ENCODE measurements at places on chromosomes 2 and 18.

- DNase-seq: no peak
These were observed 12.7 kb downstream of the KCNF1 start for GRCh38 chr2:10924441-10924840.

DNA sequence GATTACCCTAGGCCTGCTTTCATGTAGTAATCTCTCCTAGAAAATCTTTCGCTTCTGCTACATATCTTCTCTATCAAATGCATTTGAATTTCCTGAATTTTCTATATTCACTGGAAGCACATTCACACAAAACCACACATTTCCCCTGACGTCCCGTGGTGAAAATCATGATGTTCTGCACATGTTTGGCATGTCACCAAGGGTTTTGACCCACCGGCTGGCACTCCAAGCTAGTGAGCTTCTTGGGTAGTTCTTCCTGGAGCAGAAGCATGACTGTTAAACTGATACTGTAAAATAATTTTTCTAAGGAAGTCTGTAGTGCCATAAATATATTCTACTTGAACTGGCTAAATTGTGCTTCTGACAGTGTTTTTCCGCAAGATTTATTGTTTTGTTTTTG is 510.1 kb upstream of the SLC8A1 start:
- no peak for DNase-seq

GRCh38 chr18:60982928-60983327 is 350.3 kb upstream of the CDH20 start:
- no peak for DNase-seq

DNA sequence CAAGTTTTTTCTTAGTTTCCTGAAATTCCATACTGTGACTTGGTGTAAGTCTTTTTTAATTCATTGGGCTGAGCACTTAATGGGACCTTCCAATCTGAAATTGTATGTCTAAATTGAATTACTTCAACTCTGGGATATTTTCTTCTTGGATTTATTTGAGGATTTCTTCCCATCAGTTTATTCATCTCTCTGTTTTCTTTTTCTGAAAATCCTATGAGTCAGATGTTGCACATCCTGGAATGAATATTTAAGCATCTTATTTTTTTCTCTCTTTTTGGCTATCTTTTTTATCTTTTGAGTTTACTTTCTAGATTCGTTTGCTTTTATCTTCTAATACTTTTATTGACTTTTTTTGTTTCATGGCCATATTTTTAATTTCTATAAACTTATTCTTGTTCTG is 55.4 kb upstream of the ACYP2 start:
- DNase-seq: no peak

DNA sequence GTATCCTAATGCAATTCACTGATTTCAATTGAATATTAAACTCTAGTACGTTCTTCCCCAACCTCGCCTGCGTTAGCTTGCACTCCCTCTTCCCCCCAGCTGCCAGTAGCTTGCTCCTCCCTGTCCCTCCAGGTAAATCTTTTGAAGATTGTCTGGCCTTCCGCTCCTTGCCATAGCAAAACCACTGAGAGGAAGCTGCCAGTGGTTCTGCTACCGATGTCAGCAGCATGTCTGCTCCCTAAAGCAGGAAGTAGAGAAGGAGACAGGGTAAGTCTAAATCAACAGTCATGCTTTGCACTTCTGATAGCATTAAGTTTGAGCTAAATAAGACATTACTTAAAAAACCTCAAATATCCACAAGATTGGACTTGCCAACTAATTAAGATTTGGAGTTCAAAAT is 89.1 kb downstream of the SCN2A start:
- no peak for DNase-seq

Data from stimulated activated CD4-positive, alpha-beta T cell treated with anti-CD3 and anti-CD28 coated beads, Interleukin-1b, Interleukin-23, amount 100 ng/mL, for 48 hours (primary cell).